ENCODE measurements at places on chromosomes 5 and 9.

DNA sequence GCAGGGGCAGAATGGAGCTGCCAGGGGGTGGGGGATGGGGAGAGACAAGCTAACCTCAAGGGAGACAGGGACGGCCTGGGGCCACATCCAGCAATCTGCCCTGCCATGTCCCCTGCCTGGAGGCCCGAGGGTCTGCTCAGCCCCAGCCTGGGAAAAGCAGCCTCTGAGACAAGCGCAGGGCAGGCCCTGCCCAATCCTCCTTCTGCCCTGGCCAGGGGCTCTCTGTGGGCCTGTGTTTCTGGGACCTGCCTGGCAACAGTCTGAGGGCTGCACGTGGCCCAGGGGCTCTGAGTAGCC lies 13.9 kb upstream of the QSOX2 start:
- DNase-seq = no peak

DNA sequence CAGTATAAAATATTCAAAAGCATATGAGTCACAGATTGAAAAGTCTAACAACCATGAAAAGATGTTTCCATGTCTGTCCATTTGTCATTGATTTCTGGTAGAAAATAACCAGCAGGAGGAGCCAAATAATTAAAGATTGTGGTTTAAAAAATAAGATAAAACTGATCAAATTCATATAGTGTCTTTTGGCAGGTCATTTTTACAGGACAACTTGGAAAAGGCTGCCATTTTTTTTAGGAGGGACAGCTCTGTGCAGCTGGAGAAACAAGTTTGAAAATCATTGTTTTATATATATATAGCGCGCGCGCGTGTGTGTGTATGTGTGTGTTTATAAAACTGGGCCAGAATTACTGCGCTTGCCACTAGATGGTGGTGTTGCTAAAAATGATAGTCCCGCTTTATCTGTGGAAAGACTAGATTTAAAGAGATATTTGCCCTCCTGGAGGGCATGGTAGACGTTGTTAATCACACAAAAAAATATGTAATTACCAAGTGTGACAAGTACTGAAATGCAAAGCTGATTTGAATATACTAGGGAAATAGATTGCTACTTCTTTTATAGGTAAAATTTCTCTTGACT lies 1.3 kb upstream of the TRMO start:
- DNase-seq = peak; percentile 86

DNA sequence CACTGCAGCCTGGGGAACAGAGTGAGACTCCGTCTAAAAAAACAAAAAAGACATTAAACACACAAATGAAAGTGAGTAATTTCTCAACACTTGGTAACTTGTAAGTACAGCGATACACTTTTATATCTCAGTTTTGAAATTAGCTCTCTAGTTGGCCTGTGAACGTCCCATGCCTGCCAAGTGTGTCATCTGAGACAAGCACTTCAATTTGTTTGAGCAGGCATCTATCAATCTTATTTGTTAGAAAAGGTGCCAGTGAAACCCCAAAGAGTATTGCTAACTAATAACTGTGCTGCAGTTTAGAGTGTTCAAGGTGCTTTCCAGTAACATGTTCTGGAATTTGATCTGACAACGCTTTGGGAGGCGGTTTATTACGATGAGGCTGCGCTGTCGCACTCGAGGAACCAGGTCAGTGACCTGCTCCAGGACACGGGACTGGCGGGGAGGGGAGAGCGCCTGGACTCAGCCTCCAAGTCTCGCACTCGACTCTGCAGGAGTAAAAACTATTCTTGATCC lies 1.1 kb upstream of the SPIN1 start:
- DNase-seq = no peak

DNA sequence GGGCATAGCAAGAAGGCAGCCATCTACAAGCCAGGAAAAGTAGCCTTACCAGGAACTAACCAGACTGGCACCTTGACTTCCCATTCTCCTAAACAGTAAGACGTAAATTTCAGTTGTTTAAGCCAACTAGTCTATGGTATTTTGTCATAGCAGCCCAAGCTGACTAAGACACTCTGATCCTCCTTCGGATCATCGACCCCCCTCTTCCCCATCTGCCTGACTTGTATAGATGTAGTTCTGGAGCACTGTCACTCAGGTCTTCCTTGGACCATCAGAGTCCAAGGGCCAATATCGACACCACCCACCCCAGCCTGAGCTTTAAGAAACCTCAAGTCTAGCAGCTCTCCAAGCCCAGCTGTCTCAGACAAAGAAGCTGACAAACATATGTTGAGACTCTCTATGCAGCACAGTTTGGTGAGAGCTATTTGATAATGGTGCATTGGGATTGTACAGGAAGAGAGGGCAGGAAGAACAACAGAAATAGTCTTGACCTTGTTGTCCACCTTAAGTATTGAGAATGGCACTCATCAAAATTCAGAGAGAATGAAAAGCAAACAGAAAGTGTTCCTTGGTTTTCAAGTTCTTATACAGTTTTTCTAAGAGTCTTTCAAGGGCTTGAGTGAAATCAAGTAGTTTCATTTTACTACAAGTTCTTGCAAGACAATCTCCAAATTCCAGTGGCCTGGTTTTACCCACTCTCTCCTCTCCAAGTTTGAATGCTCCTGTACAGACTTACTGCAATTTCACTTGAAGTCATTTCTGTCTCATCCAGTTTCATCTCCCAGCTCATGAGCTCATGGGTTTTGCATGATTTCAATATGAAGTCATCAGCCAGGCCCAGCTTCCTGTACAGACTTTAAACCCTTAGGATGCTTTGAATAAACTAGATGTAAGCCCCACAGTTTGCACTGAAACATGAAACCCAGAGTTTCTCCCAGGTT lies 122.3 kb upstream of the RAI14 start:
- no peak for DNase-seq

DNA sequence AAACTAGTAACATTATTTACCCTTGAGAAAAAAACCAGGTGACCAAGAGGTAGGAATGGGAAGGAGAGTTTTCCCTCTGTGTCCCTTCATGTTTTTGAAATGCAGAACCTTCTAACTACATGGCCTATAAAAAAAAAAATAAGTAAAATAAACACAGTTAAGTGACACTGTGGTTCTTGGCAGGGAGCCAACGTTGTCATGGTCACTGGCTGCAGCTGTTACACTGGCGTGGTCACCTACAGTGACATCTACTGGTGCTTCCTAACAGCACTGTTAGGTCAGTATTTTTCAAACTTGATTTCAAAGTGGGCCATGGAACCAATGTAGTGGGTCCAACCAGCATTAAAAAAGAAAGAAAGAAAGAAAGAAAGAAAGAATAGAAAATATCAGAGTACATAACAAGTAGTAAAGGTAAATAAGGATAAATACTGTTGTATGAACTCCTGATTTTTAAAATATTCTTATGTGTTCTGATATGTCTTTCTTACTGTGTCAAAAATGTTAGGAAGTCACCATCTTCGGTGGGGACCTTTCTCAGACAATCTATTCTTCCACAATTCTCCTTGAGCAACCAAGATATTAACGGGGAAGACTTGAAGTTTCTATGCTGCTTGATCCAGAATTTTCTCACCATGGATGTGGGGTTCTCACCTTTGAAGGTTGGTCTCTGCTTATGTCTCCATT lies 59.1 kb upstream of the PJA2 start:
- DNase-seq = peak; percentile 98

Data from COR-L47 (cell line).